Stimulated activated CD8-positive, alpha-beta memory T cell treated with anti-CD3 and anti-CD28 coated beads, Interleukin-7, amount 100 ng/mL, for 4 hours (primary cell): ENCODE measurements at places on chromosomes 1 and 21.

DNA sequence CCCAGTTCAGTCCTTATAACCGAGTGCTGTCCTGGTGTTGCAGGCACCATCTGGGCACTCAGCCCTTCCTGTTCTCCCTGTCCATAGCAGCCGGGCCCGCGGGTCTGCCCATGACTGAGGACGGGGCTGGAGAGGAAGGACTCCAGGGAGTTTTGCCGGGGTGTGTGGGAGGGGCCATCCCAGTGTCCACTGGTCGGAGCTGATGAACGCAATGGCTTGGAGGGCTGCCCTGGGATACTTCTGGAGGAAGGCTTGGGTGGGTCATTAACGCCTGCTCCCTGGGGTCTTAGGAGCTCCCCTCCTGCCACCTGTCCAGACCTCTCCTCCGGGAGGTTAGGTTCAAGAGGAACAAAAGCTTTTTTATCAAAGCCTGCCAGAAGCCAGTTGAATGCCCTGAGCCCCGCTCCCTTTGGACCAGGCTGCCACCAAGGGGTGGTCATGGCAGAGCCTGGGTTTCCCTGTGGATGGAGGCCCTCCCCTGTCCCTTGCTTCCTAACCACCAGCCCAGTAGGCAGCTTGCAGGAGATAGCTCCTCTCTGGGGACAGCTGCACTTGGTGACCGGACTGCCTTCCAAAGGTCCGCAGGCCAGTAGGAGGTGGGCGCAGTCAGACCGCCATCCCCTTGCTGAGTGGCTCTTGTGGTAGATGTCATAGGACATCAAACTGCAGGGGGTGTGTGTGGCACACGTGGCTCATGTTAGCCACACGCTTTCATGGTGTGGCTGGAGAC is 61.3 kb downstream of the TRIM11 start:
- DNase-seq: no peak

DNA sequence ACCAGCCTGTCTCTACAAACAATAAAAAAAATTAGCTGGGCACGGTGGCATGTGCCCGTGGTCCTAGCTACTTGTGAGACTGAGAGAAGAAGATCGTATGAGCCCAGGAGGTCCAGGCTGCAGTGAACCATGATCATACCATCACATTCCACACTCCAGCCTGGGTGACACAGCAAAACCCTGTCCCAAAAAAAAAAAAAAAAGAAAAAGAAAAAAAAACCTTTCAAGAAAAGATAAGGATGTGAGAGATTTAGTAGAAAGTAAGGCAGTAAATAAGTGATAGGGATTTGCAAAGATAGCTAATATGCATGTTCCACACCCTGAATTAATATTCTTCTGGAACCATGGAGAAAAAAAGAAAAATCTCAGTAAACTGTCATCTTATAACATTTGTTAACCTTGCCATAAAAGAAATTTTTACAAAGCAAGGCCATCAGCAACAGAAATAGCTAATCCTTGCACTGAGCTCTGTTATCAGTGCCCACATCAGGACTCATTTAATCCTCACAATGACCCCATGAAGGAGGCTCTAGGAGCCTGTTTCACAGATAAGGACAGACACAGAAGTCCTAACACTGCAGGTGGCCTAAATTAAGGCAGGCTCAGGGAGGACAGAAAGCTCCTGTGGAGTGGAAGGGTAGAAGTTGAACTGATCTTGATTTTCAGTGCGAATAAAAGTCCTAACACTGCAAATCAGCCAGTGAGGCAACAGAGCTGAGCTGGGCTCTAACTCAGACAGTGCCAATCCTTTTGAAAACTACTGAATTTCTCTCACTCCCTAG is 7.6 kb downstream of the GNB1 start:
- DNase-seq: no peak

DNA sequence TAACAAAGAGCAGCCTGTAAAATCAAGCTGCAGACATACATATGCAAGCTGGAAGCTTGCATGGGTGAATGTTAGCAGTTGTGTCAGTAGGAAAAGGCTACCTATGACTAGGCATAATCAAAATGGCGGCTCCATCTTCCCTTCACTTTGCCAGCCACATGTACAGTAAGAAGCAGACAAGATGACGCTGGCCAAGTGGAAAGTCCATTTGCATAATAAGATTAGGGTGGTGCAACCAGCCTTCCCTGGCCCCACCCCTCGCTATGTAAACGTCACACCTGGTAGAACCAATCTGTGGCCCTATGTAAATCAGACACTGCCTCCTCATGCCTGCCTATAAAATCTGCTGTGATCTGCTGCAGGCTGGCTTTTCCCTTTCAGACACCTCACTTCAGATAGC is 171.9 kb upstream of the USP25 start:
- DNase-seq: no peak

- DNase-seq: no peak
Measured at GRCh38 chr21:28150778-28151177, 841.9 kb downstream of the LTN1 start.

- DNase-seq: no peak
Measured at GRCh38 chr1:185250063-185250462, 67.0 kb downstream of the IVNS1ABP start.
